Kidney glomerular epithelial cell (primary cell): ENCODE measurements at places on chromosomes 12 and 14.
A peak's percentile ranks its signal among the peaks of the same experiment; 100 is the strongest.

- no peak for DNase-seq
Measured at GRCh38 chr12:107684990-107685359, 624 bp upstream of the PWP1 start.

DNA sequence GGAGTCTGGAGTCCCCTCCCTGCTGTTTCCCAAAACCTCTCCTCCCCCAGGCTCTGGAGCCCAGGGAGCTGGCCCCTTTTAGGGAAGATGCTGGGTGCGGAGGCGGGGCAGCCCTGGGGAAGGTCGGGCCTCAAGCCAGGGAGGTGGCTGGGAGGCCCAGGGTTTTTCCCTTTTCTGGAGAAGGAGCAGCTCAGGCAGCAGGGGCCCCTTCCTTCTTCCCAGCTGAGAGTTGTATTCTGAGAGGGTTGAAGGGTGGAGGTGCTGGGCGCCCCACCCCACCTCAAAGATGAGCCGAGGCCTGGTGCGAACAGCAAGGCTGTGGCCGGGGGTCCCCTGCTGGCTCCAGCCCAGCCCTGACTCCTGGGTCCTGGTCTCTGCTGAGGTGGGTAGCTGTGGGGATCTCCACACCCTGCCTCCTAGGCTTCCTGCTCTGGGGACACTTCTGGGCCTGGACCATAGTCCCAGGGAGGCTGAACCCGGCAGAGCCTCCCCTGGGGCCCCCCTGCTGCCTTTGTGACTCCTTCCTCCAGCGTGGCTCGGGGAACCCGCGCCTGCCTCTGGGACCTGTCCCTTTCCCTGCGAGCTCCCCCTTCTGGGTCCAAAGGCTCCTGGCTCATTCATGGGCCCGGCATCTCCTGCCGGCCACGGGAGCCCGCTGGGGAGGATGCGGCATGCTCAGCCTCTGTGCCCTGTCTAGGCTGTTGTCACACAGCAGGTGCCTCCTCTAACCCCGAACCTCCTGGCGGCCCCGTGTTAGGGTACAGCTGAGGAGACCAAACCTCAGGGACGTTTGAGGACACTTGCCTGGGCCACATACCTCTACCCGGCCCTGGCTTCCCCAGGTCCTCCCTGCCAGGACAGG, 4.4 kb downstream of the TRMT61A start:
- no peak for DNase-seq

DNA sequence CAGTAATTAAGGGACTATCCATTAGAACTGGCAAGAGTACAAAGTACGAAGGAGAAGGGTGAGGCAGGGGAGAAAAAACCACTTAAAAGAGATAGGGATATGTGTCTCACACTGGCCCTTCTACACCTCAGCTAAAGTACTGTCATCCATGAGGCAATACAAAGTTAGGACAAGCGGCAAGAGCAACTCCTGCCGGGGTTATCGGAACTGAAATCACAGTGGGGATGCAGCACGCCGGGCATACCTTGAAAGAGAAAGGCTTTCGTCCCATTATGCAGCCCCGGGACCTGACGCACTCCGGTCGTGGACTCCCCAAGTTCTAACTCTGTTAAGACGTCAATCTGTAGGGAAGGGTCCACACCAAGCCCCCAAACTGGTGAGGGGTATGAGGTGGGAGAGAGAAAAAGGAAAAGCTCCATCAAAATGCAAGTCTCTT, 1.1 kb downstream of the NELL2 start:
- no peak for DNase-seq

DNA sequence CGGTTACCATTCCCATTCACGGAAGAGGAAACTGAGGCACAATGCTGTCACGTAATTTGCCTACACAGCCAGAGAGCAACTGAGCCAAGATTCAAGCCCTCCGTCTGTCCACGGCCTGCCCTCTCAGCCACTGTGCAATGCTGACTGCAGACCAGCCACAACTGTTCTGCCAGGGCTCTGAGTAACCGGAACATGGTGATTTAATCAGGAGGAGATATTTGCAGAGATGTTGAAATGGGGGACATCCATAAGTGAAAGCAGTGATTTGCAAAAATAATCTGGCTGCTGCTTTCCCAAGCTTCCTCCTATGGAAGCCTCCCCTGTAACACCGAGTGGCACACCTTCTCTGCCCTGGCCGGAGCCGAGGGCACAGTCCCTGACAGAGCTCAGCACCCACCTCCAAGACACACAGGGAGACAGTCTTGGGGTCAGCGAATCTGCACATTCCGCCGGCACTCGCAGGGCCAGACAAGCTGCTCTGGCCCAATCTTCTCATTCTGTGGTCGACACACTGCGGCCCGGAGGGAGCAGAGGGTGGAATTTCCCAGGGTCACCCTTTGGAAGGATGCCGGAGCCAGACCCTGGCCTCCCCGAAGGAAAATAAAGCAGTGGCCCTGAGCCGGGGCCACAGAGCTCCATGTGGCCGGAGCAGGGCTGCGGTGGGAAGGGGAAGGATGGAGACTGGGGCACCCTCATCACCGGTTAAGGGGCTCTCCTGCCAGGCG, 158.2 kb upstream of the DIO3 start:
- DNase-seq = no peak

DNA sequence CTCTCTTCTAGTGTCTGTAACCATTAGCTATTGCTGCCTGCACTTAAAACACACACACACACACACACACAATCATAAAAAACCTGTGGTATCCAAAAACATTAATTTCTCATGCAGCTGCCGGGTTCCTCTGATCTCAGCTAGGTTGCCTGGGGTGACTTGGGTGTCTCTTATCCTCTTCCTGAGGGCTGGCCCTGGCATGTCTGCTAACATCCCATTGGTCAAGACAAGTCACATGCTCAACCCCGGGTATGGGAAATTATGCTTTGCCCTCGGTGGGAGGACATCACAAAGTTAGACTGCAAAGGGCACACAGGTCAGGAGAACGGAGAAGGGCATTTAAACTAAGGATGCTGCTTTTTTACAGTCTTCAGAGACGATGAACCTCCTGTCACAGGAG, 55.7 kb downstream of the TRPV4 start:
- DNase-seq = no peak

DNA sequence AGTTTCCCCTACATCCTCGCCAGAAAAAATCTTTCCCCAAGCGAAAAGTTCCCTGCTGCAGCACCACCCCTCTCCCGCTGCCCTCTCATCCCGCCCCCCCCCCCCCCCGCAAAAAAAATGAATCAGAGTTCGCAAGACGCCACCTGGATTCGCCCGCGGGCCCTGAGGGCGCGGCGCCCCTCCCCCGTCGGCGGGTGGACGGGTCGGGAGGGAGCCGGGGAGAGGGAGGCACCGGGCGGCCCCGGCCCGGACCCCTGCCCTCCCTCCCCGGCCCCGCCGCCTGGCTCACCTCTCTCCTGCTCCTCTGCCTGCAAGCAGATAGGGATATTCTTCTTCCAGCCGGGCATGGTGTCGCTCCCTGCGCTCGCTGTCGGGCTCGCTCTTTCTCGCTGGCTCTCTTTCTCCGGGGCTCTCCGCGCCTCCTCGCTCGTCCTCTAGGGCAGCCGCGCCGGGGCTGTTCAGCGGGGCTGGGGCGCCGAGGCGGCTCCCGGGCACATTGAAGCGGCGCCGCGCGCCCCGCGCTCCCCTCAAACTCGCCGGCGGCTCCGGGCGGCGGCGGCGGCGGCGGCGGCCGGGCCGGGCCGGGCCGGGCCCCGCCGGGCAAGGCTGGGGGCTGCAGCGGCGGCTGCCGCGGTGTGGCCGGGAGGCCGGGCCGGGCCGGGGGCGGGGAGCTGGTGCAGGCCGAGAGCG, 200.3 kb upstream of the CAND1 start:
- peak; percentile 37 for DNase-seq

DNA sequence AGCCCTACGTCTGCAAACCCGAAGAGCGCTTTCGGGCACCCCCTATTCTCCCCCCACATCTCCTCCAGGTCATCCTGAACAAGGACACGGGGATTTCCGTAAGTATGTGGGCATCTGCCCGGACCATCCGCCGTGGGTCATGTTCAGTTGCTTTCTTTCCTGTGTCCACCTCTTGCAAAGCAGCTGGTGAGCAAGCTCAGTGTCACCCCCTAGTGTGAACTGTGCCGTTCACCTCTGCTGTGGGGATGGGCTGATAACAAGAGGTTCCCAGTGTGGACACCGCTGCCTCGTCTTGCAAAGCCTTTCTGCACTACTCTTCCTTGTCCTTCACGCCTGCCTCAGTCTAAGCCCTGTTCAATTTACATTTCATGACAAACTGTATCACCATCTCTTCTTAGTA, 8.6 kb downstream of the PRKAB1 start:
- no peak for DNase-seq

- DNase-seq = no peak
Measured at GRCh38 chr12:131613186-131613585, 97.7 kb upstream of the SFSWAP start.

GRCh38 chr14:73878436-73878835, 8.2 kb upstream of the ZNF410 start:
- DNase-seq = no peak

- no peak for DNase-seq
Measured at GRCh38 chr12:93358058-93358457, 19.7 kb upstream of the NUDT4 start.

GRCh38 chr12:77947330-77947729, 116.6 kb downstream of the NAV3 start:
- peak; percentile 29 for DNase-seq

GRCh38 chr14:102318781-102319276, 717 bp upstream of the ZNF839 start:
- no peak for DNase-seq

DNA sequence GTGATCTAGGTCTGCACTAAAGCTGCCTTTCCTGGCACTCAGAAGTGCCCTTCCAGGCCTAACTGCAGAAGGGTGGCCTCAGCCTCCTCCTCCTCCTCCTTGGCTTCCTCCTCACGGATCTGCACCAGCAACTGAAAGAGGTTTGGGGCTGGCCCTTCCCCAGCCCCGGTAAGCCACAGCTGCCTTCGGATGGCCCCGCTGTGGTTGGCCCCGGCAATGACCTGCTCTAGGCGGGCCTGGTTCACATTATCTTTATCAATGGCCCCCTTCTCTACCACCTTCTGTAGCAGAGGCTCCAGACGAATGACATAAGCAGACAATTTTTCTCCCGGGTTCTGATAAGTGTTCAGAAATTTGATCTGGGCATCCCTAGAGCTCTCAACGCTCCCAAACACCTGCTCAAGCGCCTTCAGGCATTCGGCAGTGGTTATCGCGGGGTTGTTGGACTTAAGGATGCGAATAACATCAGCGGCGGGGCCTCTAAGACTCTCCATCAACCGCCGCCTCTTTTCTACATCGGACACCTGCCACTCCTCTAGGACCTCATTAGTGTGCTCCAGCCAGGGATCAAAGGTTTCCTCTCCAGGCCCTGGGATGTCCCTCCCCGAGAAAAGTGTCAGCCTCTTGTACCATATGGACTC, 1.5 kb downstream of the PNMA1 start:
- DNase-seq = no peak

DNA sequence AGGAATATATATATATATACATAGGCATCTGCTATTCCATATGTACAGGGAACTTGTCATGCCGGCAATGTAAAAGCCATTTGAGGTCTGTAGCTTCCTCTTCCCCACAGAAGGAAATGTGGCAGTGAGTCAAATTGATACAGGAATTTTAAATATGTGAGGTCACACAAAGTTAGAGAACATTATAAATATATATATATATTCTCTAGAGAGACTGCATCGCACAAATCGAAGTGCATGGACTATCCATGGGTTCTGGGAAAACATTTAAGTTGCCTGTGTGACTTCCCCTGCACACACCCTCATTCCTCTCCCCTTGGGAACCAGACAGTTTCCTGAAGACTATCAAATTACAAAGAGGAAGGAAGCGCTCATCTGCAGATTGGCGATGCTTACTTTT, 100.9 kb upstream of the CCDC91 start:
- no peak for DNase-seq

DNA sequence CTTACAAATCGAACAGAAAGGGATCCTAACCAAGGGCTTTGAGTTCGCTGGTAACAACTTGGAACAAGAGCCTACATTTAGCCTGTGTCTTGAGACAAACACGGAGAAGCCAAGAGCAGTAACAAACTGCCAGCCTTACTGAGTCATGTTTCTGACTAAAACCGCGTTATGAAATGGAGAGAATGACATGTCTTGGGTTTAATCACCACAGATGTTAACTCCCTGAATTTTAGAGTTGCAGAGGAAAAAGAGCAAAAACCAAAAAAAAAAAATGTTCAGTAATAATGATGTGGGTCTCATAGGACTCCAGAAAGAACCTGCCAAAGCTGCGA, 1.0 kb downstream of the BLTP3B start:
- DNase-seq = peak; percentile 71

- no peak for DNase-seq
Measured at GRCh38 chr12:129440278-129440677, 463.5 kb downstream of the TMEM132D start.

DNA sequence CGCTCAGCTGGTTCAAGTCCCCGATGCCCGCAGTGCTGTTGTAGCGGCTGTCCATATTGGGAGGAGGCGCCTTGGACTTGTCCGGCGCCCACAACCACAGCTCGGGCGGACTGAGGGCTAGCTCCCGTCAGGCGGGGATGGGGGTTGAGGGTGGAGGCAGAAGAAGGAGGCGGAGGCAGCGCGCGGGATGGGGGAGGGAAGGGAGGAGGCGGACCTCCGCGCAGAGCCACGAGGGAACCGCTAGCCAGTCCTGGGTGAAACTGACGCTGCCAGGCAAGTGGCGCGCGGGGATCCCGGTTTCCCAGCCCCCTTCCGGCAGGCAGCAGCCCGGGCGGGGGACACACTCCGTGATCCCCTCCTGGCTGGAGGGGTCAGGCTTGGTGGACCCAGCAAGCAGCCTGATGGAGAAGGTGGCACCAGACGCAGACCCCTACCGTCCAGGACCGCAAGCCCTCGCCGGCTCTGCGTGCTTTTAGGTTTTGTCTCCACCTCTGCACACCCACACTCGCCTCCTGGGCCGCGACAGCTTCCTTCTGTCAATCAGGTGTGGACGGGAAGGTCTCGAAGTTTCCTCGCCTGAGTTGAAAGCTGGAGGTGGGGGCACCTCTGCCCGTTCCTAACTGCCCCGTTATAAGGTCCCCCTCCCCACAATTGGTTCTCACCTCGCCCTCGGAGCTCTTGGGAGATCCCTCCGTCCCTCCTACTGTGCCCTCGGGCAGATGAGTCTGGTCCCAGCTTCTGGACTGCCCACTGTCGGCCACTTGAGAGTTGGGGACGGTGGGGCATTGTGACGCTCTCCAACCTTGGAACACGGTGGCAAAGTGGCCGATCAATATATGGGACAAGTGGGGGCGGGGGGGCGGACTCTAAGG, at the start of gene CPNE8:
TSS of gene CPNE8 (minus strand) at position 112 of the 872 bp plus-strand sequence. CDS start at position 55, 57 bp downstream.
- peak; percentile 65 for DNase-seq

DNA sequence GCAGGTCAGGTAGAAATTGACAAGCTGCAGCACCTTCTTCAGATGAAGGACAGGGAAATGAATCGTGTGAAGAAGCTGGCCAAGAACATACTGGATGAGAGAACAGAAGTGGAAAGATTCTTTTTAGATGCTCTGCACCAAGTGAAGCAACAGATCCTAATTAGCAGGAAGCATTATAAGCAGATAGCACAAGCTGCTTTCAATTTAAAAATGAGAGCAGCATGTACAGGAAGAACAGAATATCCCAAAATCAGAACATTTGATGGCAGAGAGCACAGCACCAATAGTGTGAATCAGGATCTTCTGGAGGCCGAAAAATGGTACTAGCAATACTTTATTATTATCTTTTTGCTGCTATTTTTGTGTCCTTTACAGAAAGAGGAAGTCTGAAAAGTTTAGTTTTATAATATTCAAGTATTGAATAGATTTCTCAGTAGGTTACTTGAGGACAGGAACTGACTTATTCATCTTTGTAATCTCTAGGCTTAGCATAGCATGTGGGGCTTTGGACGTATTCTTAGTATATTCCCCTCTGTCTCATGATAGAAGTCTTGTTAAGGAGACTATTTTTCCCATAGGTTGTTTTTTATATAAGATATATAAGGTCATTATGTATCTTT, 30.8 kb downstream of the BBOF1 start:
- no peak for DNase-seq

GRCh38 chr12:27861428-27862167, 81.6 kb upstream of the MANSC4 start:
- no peak for DNase-seq
